Left hindlimb (tissue), 1 donor: ENCODE measurements at places on chromosomes 16 and 17.

- DNase-seq: no peak
These were observed 220.2 kb upstream of the CDH8 start for GRCh38 chr16:62256406-62256805.

DNA sequence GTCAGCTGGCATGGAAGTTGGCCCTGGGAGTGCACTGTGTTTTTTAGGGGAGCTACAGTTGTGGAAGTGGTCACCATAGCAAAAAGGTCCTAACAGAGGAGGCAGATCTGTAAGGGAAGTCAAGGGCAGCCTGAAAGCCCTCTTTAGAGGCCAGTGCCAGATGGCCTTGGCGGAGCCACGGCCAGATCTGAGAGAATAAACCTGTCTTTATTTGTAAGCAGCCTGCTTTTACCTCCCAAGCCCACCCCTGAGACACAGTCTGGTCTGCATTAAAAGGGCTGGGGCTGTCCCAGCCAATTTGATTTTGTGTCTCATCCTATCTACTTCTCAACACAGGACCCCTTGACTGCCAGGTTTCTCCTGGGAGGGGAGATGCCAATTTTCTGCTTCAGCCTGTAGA is 51.0 kb upstream of the NOL11 start:
- no peak for DNase-seq

DNA sequence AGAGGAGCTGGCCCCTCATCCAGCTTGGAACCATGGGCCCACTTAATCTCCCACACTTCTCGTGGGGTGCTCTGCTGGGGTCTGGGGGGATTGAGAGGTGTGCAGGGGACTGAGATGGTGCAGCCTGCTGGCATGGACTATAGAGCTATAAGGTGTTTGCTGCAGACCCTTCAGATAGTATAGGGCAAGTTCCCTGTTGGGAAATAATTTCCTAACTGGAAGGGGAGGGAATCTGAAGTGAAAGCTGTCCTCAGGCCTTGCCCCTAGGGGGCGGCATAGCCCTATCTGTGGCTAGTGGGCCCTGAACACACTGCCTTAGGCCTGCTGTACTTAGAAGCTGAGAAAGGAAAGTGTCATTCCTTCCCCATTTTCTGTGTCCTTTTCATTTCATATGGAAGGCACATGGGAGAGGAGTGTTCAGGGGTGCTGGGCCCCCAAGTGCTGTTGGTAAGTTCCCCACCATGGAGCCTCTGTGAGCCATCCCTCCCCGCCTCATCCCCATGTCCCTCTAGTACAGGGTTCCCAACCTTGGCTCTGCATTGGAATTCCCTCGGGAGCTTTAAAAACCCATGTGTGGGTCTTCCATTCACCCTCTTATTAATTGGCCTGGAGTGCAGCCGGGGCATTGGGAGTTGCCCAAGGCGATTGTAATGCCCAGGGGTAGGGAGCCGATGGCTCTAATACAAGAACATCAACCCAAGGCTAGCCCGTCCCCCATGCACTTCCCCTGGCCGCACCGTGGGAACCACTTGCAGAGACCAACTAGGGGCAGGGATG is 19.7 kb downstream of the GOSR2 start:
- peak; percentile 66 for DNase-seq

DNA sequence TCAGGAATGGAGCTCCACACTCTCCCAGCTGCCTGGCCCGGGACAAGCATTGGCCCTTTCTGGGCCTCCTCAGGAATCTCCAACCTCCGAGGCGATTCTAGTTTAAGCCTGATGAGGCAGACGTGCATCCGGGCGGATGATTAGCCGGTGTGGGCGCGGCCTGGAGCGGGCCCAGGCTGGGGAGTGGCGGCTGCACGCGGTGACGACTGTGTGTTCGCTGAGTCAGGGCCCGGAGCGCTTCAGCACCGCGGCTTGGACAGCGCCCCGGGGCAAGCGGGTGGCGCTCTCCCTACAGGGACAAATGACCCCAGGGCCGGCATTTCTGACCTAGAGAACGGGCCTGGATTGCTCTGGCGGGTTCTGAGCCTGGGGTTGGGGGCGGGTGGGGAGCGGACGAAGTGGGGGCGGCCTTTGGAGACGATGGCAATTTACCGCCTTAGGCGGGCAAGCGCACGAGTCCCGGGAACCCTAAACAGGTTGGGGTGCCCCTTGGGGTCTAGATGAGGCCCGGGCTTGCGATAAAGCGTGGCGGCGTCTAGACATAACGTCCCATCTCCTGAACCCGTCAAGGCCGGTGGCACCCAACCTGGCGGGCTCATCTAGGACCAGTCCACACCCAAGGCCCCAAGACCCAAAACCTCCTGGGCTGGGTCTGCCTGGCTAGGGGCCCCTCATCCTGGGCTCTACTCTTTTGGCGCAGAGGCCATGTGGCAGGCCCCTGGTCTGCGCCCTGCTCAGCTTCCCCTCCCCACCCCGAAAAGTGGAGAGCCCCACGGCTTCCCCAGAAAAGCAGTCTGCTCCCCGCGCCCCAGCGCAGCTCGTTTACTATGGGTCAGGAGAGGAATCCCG is 22.3 kb upstream of the ZNHIT3 start:
- DNase-seq: peak; percentile 81

DNA sequence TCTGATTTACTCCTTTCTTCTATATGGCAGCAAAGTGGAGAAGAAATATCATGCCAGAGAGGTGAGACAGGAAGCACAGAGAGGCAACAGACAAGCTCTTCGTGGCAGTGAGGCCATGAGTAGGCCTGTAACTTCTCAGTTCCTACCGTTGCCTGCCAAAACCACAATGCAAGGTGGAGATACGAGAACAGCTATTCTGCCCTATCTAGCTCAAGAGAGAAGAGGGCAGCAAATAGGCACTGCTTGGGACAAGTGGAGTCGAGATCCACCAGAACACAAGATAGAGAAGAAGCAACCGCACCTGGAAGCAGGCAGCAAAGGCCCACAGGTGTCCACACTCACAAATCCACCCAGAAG is 24.8 kb downstream of the RANBP10 start:
- DNase-seq: no peak

DNA sequence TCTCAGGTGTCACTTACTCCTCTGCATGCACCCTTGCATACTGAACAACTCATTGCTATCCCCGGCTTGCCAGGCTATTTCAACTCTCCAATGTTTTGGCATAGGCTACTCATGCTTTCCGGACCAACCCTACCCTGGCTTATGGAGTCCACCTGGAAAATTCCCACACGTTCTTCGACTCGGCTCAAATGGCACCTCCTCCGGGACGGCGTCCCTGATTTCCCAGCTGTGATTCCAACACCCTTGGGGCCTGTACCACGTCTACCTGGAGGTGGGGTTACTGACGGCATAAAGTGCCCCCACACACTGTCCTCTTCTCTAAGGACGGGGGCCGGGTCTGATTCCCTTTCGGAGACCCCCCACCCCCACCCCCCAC is 498 bp downstream of the SMYD4 start:
- DNase-seq: no peak

DNA sequence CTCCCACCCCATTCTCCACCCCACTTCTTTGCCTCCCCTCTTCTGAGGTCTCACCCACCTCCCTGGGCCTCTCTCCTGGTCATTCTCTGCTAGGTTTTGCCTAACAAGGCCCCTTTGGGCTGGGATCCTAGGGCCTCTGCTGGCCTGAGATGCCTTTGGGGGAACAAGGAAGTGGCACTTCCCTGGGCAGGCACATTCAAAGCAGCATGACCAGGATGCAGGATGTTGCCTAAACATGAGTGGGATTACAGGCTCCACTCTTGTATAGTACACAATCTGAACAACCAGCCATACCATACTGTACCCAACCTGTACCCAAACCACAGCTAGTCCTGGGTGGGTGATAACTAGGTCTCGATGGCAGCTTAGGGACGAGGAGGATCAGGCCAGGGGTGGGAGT is 9.0 kb downstream of the GALK1 start:
- DNase-seq: no peak

DNA sequence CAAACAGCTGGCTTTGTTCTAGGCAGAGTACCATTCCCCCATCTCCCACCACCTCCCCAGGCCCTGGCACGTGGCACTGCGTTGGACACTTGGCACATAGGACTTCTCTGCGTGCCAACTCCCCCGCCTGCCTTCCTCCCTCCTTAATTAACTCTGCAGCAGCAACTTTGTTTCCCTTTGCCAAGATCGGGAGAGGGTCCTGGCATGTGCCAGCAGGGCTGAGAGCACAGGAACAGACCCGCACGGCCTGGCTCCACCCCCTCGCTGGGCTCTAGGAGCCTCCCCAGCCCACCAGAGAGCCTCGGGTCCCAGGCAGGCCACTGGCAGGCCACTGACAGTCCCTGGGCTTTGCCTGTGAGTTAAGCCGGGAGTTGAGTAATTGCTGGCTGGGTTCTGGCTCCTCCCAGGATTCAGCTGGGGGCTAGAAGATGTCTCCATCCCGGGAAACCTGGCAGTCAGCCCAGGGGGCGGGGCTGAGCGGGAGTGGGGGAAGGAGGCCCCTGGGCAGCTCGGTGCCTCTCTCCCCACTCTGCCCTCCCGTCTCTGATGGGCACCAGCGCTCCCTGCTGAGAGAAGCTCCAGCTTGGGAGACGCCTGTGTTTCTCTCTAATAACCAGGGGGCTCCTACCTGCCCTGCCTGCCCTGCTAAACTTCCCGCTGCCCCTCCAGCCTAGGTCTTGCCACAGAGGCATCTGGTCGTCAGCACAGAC is 224.0 kb upstream of the TNRC6C start:
- DNase-seq: peak; percentile 94

DNA sequence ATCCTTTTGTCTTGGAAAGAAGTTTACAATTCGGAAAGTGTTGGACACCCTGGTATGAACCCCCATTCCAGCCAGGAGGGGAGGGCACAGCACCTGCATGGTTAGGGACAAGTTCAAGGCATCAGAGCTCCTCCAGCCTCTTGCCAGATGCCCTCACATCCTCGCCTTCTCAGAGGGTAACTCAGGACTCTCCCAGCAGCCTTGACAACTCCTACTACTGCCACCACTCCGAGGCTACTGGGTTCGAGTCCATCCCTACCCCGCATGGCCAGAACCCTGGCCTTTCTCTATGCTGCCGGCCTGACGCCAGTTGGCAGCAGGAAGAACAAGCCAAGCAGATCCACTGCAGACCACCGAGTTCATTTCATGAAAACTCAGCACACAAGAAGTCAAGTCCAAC is 34.1 kb downstream of the AXIN2 start:
- no peak for DNase-seq

- no peak for DNase-seq
These were observed 12.8 kb upstream of the PRR14 start for GRCh38 chr16:30637944-30638343.

DNA sequence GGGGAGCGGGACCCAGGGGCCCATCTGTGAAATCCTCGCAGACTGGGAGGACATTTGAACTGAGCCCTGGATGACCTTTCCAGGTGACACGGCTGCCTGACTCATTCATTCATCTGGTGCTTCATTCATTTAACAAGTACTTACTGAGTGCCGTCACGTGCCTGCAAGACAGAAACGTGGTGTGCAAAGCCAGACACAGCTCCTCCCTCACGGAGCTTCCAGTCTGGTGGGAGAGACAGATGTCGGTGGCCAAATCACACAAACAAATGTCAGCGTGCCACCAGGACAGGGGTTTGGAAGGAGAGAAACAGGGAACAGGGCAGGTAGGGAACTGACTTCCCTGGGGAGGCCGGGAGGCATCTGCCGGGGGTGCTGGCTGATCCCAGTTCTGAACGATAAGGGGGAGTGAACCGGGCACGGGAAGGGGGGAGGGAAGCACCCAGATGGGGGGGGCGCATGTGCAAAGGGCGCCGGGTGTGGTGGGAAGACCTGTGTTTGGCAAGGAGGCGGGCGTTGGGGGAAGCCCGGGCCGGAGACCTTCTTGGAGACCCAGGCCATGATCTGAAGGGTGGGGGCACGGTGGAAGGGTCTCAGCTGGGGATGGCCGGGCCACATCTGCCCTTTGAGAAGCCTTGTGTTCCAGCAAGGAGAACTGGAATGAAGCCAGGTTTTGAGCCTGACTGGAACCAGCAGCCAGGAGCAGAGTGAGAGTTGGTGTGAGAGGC is 93.6 kb upstream of the CIBAR2 start:
- DNase-seq: no peak

DNA sequence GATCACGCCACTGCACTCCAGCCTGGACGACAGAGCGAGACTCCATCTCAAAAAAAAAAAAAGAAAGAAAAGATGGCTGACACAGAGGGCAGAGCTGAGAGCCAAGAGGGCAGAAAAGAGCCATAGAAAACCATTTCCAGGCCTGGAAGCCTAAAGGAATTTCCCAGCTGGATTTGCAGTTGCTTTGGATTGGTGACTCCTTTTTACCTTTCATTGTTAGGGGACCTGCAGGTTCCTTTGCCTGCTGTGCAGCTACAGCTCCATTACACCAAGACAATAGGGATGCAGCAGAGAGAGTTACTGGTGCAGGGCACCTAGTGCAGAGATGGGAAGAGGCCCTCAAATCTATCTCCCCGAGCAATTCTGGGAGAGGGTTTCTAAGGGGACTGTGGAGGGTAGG is 18.4 kb downstream of the ZNF668 start:
- DNase-seq: no peak

DNA sequence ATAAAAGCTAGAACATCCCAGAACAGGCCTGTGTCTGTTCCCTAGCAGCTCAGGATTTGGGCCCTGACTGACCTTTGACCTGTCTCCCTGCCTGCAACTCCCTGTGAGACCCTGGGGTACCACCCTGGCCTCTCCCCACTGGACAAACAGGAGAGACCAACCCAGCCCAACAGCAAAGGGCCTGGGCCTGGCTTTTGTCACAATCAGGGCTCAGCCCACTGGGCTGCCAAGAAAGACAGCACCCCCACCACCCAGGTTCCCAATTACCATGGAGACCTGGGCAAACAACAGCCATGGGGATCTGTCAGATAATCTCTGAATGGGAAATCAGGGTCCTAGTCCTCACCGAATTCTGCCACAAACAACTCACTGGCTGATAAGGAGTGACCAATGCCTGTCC is 11.1 kb downstream of the PLLP start:
- no peak for DNase-seq

GRCh38 chr16:26930786-26931581 is 135.7 kb upstream of the C16orf82 start:
- DNase-seq: no peak

DNA sequence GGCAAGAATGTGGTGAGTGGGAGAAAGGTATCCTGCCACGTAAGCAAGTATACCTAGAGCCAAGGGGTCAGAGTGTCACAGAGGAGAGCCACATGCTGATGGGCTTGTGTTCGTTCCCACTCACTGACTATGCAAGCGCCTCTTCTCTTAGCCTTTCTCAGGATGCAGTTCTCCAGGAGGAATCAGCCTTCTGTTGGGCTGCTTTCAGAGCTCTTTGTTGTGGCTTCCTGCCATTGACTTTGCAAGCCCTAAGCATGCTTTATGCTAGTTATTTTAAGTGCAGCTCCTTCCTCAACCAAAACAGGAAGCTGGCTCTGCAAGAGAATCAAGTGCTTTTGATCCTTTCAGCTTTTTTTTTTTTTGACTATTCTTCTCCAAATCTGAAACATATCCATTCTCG is 66.6 kb downstream of the SIAH1 start:
- DNase-seq: peak; percentile 32

GRCh38 chr17:10171122-10171571 is 27.3 kb downstream of the GAS7 start:
- DNase-seq: peak; percentile 81
